ENCODE measurements at places on chromosomes 5 and 9.

DNA sequence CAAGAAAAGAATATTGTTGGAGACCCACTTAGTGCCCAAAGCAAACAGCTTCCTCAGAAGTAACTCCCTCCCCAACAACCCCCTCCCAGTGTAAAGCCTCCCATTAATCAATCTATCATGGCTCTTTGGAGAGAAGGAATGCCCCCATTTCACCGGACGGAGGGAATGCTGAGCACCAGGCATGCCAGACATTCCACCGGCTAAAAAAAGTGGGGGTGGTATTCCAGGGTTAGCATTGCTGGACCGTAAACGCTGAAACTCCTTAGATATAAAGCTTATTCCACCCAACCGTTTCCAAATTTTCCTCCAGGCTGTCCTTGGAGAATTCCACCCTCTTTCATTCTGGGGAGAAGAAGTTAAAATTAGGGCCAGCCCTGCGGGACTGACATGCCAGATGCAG, 363 bp upstream of the MAMDC2 start:
- no peak for DNase-seq

- no peak for DNase-seq
These were observed 47.1 kb downstream of the SH3PXD2B start for GRCh38 chr5:172407241-172407691.

DNA sequence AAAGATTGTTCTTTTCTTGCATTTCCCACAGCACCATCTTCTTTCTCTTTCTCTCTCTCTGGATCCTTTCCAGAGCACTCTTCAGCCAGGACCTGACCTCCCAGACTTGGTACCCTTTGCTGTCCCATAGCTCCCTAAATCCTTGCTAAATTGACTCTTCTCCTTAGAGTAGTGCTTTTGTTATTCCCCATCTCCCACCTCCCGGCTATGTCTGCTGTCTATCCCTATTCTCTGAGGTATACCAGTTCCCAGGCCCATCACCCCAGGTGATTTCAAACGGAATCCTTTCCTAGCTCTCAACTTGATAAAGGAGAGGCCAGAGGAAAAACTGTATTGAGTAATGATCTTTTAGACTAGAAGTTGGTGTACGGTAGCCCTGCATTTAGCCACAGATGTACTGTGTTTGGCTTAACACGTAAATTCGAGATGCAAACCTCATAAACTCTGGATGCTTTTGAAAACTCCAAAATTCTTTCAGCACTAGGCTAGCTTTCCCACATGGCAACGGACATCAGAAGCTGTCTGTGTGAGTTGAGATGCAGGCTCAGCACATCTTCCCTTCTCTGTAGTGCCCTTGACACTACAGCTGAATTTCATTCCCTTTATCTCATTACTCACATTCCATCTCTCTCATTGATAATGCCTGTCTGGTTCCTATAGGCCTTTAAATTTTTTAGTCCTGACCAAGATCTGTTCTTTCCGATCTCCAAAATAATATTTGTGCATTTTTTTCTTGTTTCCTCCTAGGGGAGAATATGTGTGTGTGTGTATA, 320.8 kb upstream of the ITGA1 start:
- no peak for DNase-seq

GRCh38 chr9:18501949-18502348, 28.0 kb downstream of the ADAMTSL1 start:
- DNase-seq: no peak

DNA sequence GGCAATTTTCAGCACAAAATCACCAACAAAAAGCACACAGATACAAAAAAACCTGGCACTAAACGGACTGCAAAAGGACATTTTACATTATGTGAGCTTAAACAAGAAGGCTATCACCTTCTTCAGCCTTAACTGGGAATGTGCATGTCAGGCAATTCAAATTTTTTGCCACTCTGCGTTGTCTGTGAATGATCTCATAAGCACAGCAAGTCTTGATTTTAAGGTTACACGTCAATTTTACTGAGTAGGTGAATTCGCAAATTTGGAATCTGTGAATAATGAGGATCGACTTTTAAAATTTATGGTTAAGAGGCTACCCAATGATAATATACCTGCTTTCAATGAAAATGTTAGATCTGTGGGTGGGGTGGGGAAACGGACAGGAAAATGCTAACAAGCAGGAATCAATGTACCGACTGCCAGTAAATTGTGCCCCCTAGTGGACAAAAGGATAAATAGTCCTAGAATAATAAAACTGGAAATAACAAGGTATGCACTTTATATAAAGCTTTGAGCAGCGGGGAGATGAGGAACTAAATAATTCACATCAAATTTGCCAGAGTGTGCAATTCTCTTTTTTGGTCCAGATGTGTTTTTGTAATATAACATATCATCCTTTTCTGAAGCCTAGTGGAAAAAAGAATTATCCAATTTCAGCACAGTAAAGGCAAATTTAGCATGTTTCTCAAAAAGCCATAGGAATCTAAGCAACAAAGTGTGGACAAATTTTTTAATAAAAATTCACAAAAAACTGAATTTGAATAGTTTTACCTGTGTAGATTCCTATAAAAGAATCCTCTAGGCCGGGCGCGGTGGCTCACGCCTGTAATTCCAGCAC, 20.5 kb downstream of the EQTN start:
- DNase-seq: no peak

GRCh38 chr5:115413651-115414050, 117.2 kb upstream of the CCDC112 start:
- no peak for DNase-seq

DNA sequence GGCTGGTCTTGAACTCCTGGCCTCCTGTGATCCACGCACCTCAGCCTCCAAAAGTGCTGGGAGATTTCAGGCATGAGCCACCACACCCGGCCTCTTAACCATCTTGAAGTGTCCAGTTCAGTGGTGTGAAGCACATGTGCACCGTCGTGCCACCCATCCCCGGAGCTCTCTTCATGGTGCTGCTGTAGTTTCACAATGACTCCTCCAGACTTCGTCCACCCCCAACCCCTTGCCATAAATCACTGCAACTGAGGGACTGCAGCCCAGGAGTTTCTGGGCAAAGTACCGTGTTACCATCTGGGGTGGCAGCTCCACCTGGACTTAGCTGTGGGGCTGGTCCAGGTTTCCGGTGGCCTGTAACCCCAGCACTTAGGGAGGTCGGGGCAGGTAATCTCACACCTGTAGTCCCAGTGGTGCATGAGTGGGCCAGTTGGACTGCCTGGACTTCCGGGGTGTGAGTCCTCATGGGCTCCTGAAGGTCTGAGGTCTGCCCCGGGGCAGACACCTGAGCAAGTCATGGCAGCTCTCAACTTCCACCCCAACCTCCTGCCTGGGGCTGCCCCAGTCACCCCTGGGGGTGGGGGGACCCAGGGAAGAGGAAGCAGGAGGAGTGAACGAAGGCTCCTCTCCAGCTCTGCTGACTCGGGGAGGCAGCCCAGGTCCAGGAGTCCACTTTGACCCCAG, 6.6 kb upstream of the N4BP3 start:
- no peak for DNase-seq

- no peak for DNase-seq
These were observed 208.1 kb downstream of the SPOCK1 start for GRCh38 chr5:137291031-137291430.

GRCh38 chr5:84032324-84032723, 311.7 kb upstream of the HAPLN1 start:
- no peak for DNase-seq

DNA sequence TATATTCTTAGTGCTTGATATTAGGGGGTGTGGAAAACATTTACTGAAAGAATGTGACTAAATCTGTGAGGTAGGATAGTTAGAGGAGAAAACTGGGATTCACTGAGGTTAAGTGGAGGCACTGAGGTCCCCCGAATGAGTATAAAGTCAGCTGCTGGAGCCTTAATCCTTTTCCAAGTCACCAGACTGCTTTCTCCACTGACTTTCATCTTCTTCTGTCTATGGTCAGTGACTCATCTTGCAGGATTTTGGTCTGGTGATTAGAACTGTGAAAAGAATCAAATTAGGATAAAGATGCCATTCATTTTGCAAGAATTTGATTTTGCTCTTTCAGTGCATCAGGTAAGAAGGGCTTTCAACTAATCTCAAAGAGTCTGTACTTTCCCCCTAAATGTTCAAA, 89.3 kb upstream of the ALDH1A1 start:
- DNase-seq: no peak

GRCh38 chr9:18891946-18892670, 140.9 kb downstream of the SAXO1 start:
- DNase-seq: no peak

- DNase-seq: no peak
These were observed 151.5 kb downstream of the SLC12A2 start for GRCh38 chr5:128234928-128235641.

- no peak for DNase-seq
These were observed 1.5 kb upstream of the RNF180 start for GRCh38 chr5:64164166-64164565.

GRCh38 chr9:113665064-113665463, 201.5 kb downstream of the RGS3 start:
- no peak for DNase-seq

DNA sequence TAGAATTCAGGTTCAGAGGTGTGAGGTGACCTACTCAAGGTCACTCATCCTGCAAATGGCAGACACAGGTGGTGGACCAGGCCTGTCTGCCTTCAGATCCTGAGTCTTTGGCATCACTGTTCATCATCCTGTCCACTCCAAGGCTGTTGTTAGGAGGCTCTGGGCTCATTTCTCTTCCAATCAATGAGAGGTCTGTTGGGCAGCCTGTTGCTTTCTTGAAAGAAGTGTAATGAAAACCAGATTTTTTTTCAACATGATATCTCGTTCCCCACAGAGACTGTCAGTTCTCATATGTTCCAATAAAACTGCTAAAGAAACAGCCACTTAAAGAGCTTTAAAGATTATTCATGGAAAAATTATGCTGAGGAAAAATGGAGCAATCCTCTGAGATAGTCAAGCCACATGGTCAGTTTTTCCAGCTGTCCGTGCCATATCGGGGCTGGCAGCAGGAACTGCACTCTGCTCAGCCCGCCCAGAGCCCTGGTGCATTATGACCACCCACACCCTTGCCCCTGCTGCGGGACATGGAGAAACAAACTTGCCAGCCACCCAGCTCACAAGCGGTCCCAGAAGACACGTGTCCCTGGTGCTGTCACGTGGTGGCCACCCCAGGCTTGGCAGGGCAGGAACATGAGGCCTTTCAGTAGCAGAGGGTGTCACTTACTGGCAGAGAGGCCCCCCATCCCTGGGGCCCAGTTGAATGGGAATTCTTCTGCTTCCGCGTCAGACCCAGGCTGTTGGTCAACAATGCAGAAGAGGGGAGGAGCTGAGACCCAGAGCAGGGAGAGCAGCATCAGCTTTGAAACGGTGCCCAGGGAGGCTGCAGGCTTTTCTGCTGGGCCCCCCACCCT, 63.7 kb upstream of the ANGPTL2 start:
- DNase-seq: no peak

DNA sequence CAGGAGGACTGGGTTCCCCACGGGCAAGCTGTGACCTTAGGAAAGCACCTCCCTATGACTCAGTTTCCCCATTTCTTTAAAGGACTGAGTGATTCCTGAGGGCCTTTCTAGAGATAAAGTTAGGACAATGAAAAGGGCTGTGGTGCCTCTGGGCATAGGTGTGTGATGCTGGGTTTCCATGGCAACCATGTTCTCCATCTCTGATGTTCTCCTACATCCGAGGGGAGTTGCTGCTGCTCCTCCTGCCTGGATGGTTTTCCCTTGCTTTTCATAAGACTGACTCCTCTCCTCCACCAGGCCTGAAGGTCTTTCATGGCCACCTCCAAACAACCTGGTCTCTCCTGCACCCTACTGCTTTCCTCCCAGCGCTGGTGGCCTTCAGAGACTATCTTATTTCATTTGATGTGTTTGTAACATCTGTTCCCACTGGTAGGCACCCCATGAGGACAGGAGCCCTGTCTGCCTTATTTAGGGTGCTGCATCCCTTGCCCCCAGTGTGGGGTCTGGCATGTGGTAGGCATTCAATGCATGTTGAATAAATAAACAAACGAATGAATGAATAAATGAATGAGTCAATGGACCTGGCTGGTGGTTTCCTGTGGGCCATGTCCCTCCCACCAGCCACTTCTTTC, 112.2 kb upstream of the HAND1 start:
- no peak for DNase-seq

GRCh38 chr5:83608122-83608521, 112.5 kb downstream of the HAPLN1 start:
- no peak for DNase-seq

DNA sequence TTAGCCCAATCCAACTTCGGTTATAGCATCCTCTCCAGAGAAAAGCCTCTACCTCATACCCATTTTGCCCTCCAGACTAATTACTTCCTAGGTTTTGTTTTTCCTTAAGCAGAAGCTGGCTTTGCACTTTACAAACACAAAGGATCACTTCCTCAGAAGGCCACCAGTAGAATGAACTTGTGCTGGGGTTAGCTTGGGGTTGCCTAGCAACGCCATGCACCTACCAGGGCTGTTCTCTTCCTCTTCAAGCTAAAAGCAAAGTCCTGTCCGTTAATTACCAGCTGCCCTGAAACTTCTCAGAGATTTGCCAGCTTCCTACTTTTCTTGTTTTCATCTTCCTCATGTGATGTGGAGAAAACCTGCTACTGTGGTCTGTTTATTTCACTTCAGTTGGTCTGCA, 132.0 kb upstream of the WWC1 start:
- DNase-seq: no peak

GRCh38 chr5:80757290-80757689, 102.5 kb upstream of the DHFR start:
- no peak for DNase-seq

GRCh38 chr9:82606492-82607382, 456.2 kb downstream of the RASEF start:
- no peak for DNase-seq

GRCh38 chr5:159208514-159209437, 577 bp downstream of the RNF145 start:
- DNase-seq: peak; percentile 47

GRCh38 chr5:1743061-1743768, 56.4 kb downstream of the MRPL36 start:
- no peak for DNase-seq

DNA sequence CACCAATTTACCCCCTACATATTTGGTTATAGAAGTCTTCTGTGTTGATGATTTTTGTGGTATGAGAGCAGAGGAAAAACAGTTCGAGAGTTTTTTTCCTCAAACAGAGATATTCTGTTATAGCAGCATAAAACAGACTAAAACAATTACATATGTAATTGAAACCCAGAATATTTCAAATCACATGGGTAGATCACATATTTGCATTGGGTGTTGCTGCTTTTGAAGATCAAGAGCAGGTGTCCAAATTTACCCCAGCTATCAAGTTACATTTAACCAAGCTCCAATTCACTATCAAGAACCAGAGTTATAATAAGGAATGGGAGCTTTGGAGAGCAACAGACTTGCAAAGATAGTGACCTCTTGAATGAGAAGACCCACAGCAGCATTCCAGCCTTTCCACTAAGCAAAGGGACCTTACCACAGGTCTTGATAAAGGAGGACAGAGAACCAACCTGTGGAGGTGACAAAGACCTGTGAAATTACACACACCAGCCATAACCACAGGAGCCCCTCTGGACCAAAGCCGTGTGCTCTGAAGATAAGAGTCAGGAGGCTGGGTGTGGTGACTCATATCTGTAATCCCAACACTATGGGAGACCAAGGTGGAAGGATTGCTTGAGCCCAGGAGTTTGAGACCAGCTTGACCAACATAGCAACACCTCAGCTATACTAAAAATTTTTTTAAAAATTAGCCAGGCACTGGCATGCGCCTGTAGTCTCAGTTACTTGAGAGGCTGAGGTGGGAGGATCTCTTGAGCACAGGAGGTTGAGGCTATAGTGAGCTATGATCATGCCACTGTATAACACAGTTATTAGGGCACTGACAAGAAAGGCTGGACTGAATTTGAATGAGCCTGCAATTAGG, 4.0 kb upstream of the CCL28 start:
- DNase-seq: no peak

All from stimulated activated naive CD8-positive, alpha-beta T cell treated with anti-CD3 and anti-CD28 coated beads, Interleukin-15, Interleukin-2, amounts not matched to agents 100 U/mL and 50 U/mL, for 24 hours (primary cell).